Peyer's patch (tissue), 4 donors: ENCODE measurements at places on chromosomes 2 and 18. TPM values are rescaled to one million over a fixed set of nuclear protein-coding genes. Genes with fewer than 3 reads are reported as not detected.

DNA sequence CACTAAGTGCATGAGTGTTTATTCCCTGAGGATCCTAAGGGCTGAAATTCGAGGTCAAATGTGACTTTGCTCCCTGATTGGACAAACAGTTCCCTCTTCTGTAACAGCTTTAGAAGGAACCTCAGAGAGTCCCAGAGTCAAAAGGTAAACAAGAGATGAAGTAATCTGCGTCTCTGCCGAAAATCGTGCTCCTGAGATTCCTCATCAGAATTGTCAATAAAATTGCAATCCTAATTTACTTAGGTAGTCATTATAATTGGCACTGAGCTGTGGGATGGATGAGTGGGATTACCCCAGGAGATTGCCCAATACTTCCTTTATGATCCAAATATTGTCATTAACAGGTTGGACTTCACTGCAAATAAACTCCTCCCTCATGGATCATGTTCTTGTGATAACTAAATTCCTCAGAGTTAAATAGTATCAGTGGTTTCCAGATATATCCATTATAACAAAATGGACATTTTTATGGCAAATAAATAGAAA is 907 bp upstream of the SUCLG1 start:
- DNase-seq, result no peak

GRCh38 chr2:130795431-130795830 is 40.1 kb downstream of the AMER3 start:
- DNase-seq, result no peak

GRCh38 chr2:1635823-1636222 is 108.5 kb downstream of the PXDN start:
- DNase-seq, result no peak

GRCh38 chr2:195151711-195152110 is 505.3 kb upstream of the SLC39A10 start:
- DNase-seq, result no peak

DNA sequence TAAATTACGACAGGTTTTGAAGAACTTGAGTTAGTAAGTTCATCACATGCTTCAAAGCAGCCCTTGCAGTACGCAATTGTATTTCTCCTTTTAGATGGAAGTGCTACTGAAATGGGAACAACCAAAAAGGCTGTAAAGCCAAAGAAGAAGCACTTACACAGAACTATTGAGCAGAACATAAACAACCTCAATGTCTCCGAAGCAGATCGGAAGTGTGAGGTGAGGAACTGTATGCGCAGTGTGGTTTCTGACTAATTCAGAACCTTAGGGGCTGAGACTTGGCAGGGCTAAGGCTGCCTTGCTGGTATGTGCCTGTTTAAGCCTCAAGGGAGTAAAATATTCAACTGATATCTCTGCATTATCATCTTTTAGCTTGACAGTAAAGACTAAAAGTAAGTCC is 8.4 kb downstream of the NCAPH start:
- peak; percentile 57 for DNase-seq

DNA sequence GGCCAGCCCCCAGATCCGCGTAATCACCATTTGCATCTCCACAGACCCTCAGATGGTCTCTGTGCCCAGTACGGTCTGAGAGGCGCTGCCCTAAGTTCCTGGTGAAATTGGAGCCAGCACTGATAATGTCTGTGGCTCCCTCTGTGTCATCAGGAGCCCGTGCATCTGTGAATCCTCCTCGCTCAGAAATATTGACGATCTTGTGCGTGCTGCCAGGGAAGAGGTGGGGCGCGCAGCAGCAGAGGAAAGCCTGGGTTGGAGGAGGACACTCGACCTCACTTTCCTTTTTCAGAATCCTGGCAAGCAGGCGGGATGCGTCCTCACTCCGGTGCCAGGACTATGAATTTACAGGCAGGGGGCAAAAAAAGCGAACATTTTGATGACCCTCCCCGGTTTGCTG is 686.1 kb upstream of the SALL3 start:
- DNase-seq, result no peak

GRCh38 chr2:65278531-65278981 is 50.9 kb downstream of the ACTR2 start:
- DNase-seq, result no peak

- no peak for DNase-seq
Measured at GRCh38 chr18:5527603-5528002, 16.2 kb downstream of the EPB41L3 start.

- DNase-seq, result no peak
Measured at GRCh38 chr18:69250305-69251151, 150.2 kb upstream of the DOK6 start.

- DNase-seq, result no peak
Measured at GRCh38 chr2:212276813-212277212, 261.8 kb downstream of the ERBB4 start.

- DNase-seq, result no peak
Measured at GRCh38 chr18:2515908-2516625, 55.2 kb downstream of the METTL4 start.

DNA sequence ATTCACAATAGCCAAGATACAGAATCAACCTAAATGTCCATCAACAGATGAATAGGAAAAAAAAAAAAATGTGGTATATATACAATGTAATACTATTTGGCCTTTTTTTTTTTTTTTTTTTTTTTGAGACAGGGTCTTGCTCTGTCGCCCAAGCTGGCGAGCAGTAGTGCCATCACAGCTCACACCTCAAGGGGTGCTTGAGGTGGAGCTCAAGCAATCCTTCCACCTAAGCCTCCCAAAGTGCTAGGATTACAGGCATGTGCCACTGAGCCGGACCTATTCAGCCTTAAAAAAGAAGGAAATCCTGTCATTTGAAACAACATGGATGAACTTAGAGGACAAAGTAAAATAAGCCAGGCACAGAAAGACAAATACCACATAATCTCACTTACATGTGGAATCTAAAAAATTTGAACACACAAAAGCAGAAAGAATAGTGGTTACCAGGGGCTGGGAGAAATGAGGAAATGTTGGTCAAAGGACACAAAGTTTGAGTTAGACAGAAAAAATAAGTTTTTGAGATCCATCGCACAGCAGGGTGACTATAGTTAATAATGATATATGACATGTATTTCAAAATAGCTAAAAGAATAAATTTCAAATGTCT is 26.0 kb downstream of the TLK1 start:
- DNase-seq, result no peak

- DNase-seq, result no peak
Measured at GRCh38 chr2:237501892-237502513, 15.0 kb downstream of the MLPH start.

GRCh38 chr2:128746356-128746755 is 427.7 kb upstream of the HS6ST1 start:
- no peak for DNase-seq

GRCh38 chr18:78517328-78517727 is 462.3 kb upstream of the SALL3 start:
- no peak for DNase-seq

- no peak for DNase-seq
Measured at GRCh38 chr2:9697909-9698308, 67.1 kb upstream of the YWHAQ start.

- DNase-seq, result no peak
Measured at GRCh38 chr18:63808125-63808524, 32.9 kb downstream of the SERPINB7 start.

DNA sequence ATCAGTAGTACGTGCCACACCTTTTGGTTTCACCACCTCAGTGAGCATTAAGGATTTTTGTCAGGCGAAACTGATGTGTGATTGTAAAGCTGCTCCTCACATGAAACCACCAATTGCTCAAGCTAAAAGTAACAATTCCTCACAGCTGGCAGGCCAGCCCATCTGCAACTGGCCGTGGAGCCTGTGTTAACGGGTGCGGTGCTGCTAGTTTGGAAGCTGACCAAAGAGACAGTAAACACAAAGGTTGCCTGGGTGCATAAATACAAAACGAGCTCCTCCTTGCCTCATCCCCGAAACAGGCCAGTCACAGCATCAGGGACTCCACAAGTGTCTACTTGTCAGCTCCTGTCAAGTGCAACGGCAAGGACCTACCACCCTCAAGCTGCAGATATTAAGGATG is 32.0 kb downstream of the LGALSL start:
- no peak for DNase-seq

- DNase-seq, result no peak
Measured at GRCh38 chr2:201345625-201346213, 11.4 kb downstream of the FLACC1 start.

DNA sequence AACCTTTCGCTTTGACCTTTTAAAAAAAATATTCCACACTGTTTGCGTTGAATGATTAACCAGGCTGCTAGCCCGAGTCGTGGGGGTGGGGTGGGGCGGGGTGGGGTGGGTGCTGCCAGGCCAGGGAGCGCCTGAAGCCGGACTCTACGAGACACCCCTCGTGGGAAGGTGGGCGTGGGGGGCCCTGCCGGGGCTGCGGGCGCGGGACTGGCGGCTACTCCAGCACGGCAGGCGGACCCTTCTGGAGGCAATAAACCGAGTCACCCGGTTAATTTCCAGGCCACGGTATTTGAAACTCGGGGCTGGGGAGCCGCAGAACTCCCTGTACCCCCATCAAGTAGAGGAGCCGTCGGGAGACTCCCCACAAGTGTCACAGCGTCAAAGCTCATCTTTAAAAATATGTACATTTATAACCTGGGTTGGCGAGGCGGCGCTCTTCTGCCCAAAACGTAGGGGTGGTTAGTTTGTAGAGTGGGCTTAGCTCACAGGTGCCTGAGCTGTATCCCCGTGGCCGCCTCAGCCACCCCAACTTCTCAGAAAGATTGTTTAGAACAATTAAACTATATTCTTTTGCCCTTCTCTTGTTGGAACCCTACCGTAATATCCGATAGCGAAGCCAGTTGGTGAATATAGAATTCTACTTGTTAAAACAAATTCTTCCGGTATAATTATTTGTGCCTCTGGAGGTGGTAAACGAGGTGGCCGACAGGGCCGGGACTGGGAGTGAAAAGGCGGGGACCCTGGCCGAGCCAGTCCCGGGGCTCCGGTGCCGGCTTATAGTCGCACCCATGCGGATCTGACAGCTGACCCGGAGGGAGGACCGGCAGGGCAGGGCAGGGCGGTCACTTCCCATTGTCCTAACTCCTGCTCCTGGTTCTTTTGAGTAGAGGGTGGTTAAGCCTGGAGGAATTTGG is 1.4 kb downstream of the B3GNT2 start:
- DNase-seq, result peak; percentile 60

DNA sequence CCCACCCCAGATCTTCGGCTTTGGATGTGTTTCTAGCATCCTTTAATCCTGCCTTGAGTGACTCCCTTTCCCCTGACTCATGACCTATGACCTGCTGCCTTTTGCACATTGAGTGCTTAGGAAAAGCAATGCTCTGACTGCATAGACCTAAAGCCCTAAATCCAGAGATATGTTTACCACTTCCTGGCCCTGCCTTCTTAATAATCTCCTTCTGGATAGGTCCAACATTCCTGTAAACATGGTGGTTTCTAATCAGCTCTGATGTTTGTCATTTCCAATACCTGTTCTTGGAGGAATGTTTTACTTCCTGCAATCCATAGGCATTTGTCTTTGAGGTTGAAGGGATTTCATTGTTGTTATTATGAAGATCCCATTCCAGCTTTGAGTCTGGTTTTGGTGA is 2.3 kb downstream of the SLC3A1 start:
- DNase-seq, result peak; percentile 53

DNA sequence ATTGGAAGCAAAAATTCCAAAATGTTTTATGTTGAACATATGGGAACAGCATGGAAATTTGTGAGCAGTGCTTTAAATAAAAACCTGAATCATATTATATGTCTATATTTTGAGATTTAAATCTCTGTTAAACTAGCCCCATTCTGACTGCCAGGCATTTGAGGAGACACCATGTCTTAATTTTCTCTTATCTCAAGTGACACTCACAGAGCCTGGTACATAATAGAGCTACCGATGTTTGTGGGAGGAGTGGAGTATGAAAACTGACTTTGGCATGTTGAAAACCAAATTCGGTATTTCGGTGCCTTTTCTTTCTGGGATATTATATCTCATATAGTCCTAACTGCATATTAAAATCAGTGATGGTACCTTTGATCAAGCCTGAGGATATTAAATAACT is 124.1 kb downstream of the PTPRM start:
- DNase-seq, result no peak

DNA sequence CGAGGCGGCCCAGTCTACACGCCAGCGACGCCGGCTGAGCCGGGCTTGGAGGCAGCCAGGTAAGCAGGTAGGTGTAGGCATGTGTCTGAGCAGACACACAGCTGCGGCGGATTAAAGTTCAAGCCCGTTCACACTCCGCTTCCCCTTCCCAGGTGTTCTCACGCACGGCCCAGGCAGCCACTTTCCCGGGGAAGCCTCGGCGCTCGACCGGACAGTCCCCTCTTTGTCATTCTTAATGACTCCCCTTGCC is 367 bp downstream of the TGFA start:
- DNase-seq, result peak; percentile 83

DNA sequence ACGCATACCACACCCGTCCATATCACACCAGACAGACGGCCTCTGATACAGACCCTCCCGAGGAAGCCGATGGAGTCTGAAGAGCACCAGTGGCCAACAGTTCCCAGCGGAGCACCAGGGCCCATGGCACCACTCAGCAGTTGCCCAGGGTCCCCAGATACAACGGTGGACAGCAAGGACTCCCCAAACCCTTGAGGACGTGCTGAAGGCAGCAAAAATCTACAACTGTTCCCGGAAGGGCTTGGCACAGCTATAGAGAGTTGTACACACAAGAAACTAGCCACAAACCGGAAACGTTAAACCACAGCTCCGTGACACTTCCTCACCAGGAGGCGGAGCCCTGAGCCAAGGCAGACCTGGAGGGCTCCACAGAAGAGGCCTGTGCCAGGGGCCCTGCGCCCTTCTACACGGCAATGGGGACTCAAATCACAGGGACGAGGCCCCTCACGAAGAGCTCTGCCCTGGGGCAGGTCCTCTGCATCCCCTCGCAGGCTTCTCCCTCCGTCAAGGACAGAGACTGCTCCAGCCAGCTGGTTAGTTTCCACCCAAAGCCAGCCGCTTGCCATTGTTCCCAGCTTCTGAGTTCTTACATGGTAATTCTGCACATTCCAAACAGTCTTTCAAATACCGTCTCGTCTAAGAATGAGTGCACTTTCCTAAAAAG is 133.4 kb downstream of the HDAC4 start:
- DNase-seq, result peak; percentile 78

GRCh38 chr2:190999949-191000665 is 13.9 kb downstream of the STAT1 start:
- no peak for DNase-seq

- no peak for DNase-seq
Measured at GRCh38 chr18:70021498-70021897, 73.8 kb upstream of the CD226 start.

The POMC gene
- total RNA-seq, result not detected

The LIMS4 gene
- total RNA-seq, result 0.67 TPM

The FOXI3 gene
- not detected for total RNA-seq

The CACNB4 gene
- total RNA-seq, result 1.1 TPM

The MAB21L4 gene
- total RNA-seq, result 3.7 TPM

The SKOR2 gene
- total RNA-seq, result not detected

The LOXHD1 gene
- not detected for total RNA-seq

The CCDC148 gene
- not detected for total RNA-seq

The REG3A gene
- total RNA-seq, result 1,176 TPM

The PPP1R1C gene
- not detected for total RNA-seq

The CASP8 gene
- 48.4 TPM for total RNA-seq

The CFC1 gene
- not detected for total RNA-seq

The BMP10 gene
- total RNA-seq, result not detected

The FMNL2 gene
- total RNA-seq, result 7.5 TPM

The UGT1A5 gene
- 24.2 TPM for total RNA-seq
